Activated naive CD8-positive, alpha-beta T cell treated with anti-CD3 and anti-CD28 coated beads, Interleukin-2, amount 50 U/mL, for 24 hours (primary cell): ENCODE measurements at places on chromosomes 4 and X.

DNA sequence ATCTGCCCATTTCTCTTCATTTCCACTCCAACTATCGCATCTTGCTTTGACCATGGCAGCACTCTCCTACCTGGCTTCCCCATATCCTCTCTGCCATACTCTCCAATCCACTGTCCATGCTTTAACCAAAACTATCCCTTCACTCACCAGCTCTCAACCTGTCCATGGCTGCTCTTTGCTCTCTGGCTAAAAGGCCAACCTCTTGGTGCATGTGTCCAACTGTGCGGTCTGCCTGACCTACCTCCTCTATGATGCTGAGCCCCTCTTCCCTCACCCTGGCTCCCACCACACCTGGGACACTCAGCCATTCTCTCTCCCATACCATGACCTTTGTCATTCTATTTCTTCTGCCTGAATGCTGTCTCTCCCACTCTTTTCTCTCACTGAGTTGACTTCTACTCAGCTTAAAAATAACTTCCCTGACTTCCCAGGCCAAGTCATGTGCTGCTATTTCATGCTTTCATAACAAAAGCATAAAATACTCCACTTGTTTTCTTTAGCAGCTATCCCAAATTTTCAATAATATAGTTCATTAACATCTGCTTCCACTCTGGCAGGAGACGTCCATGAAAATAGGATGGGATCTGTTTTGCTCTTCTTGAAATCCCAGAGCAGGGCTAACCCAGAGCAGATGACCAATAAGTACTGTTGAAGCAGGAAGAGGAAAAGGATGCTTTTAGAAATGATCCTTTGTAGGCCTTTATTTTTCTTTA is 29.8 kb upstream of the KLF3 start:
- no peak for DNase-seq
- no peaks in the 10 kb centered on the region for H3K27me3 ChIP-seq
- H3K4me1 ChIP-seq: no peaks in the 10 kb centered on the region
- H3K4me3 ChIP-seq: no peak overlapping the region
- no peak overlapping the region for H3K27ac ChIP-seq

DNA sequence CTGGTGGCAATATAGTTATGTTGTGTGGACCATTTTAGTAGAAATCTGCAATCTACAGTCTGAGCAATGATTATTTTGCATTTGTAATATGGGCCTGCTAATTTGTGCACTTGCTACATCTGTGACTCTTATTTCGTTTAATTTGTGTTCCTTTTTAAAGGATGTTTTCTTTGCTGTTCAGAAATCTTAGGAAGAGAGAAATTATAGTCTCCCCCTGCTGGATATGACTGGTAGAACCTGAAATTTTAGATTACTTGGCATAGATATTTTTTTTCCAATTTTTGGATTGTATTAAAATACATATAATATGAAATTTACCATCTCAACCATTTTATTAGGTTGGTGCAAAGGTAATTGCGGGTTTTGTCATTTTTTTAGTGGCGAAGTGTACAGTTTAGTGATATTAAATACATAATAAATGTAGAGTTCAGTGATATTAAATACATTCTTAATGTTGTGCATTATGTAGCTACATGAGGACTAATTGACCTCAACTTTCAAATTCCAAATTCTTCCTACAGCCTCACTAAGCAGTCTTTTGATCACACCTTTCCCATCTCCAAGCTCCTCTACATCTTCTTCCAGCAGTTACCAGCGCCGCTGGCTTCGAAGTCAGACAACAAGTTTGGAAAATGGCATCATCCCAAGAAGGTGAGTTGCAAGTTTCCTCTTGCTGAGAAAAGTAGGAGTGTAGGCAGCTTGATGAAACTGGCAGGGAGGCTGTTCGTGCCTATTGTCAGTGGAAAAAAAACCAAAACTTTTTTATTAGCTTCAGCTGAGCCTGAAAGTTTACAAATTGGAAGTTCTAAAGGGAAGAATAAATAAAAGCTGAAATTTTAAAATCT is 82.2 kb downstream of the FNIP2 start:
- DNase-seq: no peak
- no peaks in the 10 kb centered on the region for H3K36me3 ChIP-seq
- no peaks in the 10 kb centered on the region for H3K27me3 ChIP-seq
- no peak overlapping the region for H3K4me3 ChIP-seq

DNA sequence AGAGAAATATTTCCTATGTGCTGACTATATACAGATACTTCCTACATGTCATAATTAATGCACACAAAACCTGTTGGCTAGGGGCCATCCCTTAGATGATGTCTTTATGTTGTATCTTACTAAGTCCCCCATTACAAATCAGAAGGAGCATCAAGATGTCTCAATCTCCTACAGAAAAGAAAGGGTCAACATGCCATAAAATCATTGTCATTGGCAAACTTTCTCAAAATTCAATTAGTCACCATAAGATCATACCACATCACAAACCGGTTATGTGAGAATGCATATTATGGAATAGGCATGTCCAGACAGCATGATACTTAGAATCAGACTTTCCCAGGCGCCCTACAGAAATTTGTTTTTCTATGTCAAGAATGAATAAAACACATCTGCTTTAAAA is 175.2 kb upstream of the TET2 start:
- no peak for DNase-seq
- H3K4me1 ChIP-seq: peaks cover 14% of the 10 kb centered on the region
- H3K27me3 ChIP-seq: no peaks in the 10 kb centered on the region

- no peak overlapping the region for H3K4me3 ChIP-seq
- peaks cover 2% of the 10 kb centered on the region for H3K4me1 ChIP-seq
- H3K27me3 ChIP-seq: peaks cover 6% of the 10 kb centered on the region
- H3K36me3 ChIP-seq: no peaks in the 10 kb centered on the region
Measured at GRCh38 chr4:74671080-74671698, 123.1 kb downstream of the BTC start.

DNA sequence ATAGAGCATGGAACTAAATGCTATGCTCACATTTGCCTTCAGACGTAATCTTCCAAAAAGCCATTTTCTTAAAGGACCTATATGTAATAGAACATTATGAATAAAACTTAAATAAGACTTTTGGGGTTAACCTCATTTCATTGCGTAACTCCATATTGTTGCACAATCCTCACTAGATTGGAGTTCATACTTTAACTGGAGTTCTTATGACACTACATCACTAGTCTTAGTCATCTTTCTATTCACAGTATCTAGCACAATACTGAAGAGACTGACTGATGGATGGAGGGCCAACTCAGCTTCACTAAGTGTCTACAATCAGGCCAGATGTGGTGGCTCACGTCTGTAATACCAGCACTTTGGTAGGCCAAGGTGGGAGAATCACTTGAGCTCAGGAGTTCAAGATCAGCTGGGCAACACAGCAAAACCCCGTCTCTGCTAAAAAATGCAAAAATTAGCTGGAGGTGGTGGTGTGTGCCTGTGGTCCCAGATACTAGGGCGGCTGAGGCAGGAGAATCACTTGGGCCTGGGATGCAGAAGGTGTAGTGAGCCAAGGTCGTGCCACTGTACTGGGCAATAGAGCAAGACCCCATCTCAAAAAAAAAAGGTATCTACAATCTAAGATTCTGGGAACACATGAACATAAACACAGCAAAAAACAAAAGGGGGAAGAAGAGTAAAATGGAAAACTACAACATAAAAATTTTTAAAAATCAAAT is 80.8 kb upstream of the MAB21L2 start:
- peaks cover 22% of the 10 kb centered on the region for H3K36me3 ChIP-seq
- no peak overlapping the region for H3K4me3 ChIP-seq
- no peak overlapping the region for H3K27ac ChIP-seq
- DNase-seq: no peak
- H3K27me3 ChIP-seq: no peaks in the 10 kb centered on the region
- peaks cover 8% of the 10 kb centered on the region for H3K4me1 ChIP-seq

- H3K27me3 ChIP-seq: peaks cover 6% of the 10 kb centered on the region
- DNase-seq: peak; percentile 7
- H3K4me1 ChIP-seq: peaks cover 36% of the 10 kb centered on the region
- H3K4me3 ChIP-seq: peak overlapping the region; percentile 83
- peak overlapping the region; percentile 76 for H3K27ac ChIP-seq
- no peaks in the 10 kb centered on the region for H3K36me3 ChIP-seq
Measured at GRCh38 chrX:17656035-17656418, 81.3 kb upstream of the SCML1 start.

DNA sequence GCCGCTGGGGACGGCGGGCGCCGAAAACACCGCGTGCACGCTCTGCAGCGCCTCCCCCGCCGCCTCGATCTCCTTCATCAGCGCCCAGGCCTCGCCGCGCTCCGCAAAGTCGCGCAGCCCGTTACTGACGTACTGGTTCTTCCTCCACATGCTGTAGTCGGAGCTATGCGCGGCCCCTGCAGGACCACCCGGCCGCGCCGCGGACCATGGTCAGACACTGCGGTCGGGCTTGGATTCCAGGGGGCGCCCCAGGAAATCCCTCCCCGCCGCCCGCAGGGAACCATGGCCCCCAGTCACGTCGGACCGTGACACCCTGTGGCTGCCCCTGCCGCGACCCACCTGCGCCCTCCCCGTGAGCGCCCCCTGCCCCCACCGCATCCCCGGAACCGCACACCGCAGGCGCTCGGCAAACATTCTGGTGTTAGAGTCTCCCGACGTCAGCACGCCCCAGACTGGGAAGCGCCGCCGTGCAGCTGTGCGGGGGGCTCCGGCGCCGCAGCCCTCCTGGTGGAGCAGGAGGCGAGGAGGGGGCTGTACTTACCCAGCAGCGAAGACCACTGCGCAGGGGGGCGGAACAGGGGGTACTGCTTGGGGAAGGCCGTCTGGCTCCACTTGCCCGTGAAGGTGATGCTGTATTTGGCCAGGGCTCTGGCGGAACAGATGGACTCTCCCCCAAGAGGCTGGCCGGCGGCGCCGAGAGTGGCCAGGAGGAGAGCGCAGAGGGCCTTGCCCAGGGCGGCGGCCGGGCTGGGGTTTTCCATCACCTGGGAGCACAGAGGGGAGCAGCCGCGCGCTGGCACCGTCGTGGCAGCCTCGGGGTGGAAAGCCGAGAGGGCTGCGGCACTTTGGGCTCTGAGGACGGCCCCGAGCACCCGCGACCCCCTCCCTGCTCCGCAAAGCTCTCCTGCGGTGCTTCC is 814 bp downstream of the SPON2 start:
- peak; percentile 57 for DNase-seq
- H3K27ac ChIP-seq: no peak overlapping the region
- H3K36me3 ChIP-seq: no peaks in the 10 kb centered on the region
- H3K4me1 ChIP-seq: peaks cover 14% of the 10 kb centered on the region
- no peak overlapping the region for H3K4me3 ChIP-seq

DNA sequence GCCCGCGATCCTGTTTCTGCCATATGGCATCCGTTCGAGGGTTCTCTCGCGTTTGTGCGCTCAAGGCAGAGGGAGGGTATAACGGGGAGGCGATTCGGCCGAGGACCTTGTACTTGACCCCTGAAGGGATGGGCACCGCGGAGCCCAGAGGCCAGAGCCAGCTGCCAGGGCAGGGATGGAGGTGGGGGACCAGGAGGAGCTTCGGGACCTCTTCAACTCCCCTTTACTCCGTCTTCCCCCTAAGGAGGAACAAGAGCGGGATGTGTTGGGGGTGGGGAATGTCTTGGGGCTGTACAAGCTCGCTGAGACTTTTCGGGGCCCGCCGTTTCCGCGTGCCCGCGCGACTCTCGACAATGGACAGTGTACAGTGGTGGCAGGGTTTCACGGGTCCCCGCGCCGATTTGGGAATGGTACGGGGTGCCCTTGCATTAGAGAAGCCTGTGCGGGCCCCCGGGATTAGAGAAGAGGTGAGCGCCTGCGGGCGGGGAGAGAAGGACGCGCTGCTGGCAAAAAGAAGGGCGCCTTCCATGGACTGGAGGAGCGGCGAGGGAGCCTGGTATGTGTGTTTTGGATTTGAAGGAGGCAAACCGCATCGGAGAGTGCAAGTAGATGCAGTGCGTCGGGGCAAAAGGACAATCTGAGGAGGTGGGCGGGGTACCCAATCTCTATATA is 760 bp downstream of the UGT8 start:
- no peak overlapping the region for H3K27ac ChIP-seq
- peak overlapping the region; percentile 68 for H3K4me3 ChIP-seq
- no peaks in the 10 kb centered on the region for H3K36me3 ChIP-seq
- DNase-seq: no peak
- H3K4me1 ChIP-seq: peaks cover 15% of the 10 kb centered on the region

- no peak overlapping the region for H3K27ac ChIP-seq
- H3K4me3 ChIP-seq: no peak overlapping the region
- peaks cover 4% of the 10 kb centered on the region for H3K27me3 ChIP-seq
Measured at GRCh38 chr4:183304067-183304466, 16.0 kb downstream of the CLDN22 start.

DNA sequence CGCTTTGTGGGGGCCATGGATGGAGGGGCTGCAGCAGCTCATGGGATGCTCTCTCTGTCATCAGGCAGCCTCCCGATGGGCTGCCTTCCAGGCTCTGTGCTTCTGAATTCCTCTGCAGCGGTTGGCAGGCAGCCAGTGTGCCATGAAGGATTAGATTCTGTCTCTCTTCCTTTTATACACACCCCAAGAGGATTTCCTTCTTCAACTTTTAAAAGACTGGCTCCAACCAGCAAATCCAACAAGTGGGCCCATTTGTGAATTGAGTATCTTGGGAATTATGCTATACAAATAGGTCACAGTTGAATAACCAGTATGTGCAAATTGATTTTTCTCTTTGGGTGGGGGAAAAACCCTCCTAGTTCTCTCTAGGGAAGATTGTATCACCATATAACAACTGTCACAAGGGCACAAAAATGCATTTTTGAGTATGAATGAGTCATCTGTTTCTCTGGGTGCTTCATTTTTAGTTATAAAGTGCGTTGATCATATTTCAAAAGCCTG is 96.8 kb upstream of the FAT1 start:
- no peak overlapping the region for H3K4me3 ChIP-seq
- H3K27ac ChIP-seq: no peak overlapping the region
- H3K36me3 ChIP-seq: no peaks in the 10 kb centered on the region
- H3K27me3 ChIP-seq: no peaks in the 10 kb centered on the region
- no peak for DNase-seq

DNA sequence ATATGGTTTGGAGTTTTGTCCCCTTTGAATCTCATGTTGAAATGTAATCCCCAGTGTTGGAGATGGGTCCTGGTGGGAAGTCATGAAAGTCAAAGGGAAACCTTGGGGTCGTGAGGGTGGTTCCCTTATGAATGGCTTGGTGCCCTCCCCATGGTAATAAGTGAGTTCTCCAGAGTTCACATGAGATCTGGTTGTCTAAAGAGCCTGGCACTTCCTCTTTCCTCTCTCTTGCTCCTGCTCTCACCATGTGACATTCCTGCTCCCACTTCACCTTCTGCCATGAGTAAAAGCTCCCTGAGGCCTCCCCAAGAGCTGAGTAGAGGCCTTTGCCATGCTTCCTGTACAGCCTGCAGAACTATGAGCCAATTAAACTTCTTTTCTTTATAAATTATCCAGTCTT is 5.5 kb upstream of the IL15 start:
- H3K36me3 ChIP-seq: no peaks in the 10 kb centered on the region
- H3K4me1 ChIP-seq: peaks cover 3% of the 10 kb centered on the region
- H3K27ac ChIP-seq: no peak overlapping the region
- peaks cover 5% of the 10 kb centered on the region for H3K27me3 ChIP-seq
- DNase-seq: no peak

DNA sequence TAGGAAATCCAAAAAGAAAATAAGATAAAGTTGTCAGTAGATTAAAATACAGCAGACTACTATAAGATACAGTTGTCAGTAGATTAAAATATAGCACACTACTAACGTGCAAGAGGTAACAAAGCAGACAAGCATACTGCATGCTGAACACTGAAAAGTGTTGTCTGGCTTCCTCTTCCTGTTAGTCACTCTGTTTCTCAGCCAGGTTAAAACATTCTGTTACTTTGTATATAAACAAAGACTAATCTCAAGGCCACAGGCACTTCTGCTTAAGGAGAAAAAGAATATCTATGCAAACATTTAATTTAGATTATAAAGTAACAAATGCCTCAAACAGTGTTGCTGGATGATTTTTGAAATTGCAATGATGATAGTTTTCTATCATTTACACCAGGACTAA is 41.0 kb upstream of the SCD5 start:
- H3K36me3 ChIP-seq: peaks cover 45% of the 10 kb centered on the region
- H3K4me1 ChIP-seq: no peaks in the 10 kb centered on the region
- no peak overlapping the region for H3K27ac ChIP-seq
- H3K4me3 ChIP-seq: no peak overlapping the region
- no peaks in the 10 kb centered on the region for H3K27me3 ChIP-seq
- DNase-seq: no peak
